ENCODE measurements at places on chromosomes 13 and 19.

DNA sequence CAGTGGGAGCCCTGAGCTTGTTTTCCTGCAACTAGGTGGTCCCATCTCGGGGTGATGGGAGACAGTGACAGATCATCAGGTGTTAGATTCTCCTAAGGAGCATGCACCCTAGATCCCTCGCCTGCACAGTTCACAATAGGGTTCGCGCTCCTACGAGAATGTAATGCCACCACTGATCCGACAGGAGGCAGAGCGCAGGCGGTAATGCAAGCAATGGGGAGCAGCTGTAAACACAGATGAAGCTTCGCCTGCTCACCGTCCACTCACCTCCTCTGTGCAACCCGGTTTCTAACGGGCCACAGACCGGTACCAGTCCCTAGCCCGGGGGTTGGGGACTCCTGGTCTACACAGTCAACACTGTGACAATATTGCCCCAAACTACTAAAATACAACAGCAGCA, 38.8 kb downstream of the CARD8 start:
- H3K27me3 ChIP-seq, result no peaks in the 10 kb centered on the region
- no peaks in the 10 kb centered on the region for H3K4me1 ChIP-seq
- no peak overlapping the region for H3K27ac ChIP-seq
- no peak for DNase-seq
- H3K4me3 ChIP-seq, result no peak overlapping the region
- peaks cover 4% of the 10 kb centered on the region for H3K36me3 ChIP-seq

DNA sequence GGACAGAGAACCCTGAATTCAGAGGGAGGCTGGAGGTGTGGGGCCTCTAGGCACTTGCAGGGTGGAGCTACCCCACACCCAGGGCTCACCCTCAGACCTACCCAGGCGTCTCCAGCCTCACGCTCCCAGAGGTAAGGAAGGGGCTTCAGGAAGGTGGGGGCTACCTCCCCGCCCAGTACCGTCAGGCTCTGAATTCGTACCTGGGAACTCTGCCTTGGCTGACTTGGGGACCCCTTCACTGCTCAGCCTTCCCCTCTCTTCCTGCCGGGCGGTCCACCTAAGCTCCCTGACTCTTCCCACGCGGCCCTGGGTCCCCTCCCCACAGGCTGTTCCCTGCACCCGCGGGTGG, 28.5 kb upstream of the PARP4 start:
- no peaks in the 10 kb centered on the region for H3K36me3 ChIP-seq
- H3K4me3 ChIP-seq, result peak overlapping the region; percentile 27
- no peak for DNase-seq
- no peaks in the 10 kb centered on the region for H3K4me1 ChIP-seq
- peaks cover 51% of the 10 kb centered on the region for H3K27me3 ChIP-seq

DNA sequence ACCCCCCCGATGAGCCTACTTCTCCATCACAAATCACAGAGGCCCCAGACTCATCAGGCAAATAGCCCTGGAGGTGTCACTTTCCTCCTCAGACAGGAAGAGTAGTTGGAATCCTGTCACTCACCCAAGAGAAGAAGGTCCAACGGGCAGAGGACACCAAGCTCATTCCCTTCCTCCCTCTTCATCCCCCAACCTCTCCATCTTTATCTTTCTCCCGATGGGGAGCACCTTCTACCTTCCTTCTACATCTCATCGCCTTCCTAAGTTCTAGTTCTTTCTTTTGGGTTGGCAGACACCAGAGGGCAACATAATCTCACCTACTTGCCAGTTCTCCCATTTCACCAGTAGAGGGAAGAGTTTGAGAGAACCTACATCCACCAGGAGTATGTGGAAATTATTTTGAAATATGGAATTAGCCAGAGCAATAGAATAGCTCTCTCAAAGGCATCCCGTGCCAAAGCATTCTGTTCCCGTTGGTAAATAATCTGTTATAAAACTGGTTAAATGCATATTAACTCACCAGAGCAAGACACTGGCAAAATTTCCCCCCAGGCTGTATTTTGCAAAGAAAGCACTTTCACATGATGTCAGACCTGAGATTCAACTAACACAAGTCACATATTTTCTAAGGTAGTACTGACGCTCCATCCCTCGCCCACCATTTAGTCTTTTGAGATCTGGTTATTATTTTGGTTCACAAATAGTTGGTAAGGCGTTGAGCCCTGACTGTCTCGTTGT, 55.0 kb downstream of the ZIC5 start:
- no peak overlapping the region for H3K4me3 ChIP-seq
- H3K27me3 ChIP-seq, result no peaks in the 10 kb centered on the region
- H3K27ac ChIP-seq, result no peak overlapping the region
- H3K4me1 ChIP-seq, result no peaks in the 10 kb centered on the region
- peak; percentile 79 for DNase-seq

DNA sequence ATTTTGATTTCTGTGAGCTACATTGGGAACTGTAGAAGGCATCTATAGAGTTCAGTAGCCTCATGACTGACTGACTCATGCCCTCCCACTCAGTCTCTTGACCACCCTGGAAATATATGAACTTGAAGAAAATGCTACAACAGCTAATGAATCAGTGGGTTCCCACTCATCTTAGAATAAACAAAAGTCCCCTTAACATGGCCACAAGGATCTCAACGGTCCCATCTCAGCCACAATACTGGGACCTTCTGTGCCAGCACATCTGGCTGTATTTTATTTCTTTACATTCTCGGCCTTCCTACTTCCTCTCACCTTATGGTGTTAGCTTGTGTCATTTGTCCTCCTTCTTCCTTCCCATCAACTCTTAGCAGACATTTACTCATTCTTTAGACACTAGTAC, 619.8 kb downstream of the DCT start:
- H3K4me3 ChIP-seq, result no peak overlapping the region
- no peaks in the 10 kb centered on the region for H3K27me3 ChIP-seq
- H3K36me3 ChIP-seq, result no peaks in the 10 kb centered on the region
- DNase-seq, result no peak
- no peaks in the 10 kb centered on the region for H3K4me1 ChIP-seq
- H3K27ac ChIP-seq, result no peak overlapping the region

- no peak overlapping the region for H3K27ac ChIP-seq
- H3K4me3 ChIP-seq, result no peak overlapping the region
- no peaks in the 10 kb centered on the region for H3K4me1 ChIP-seq
- no peaks in the 10 kb centered on the region for H3K36me3 ChIP-seq
Measured at GRCh38 chr13:112145551-112146360, 78.8 kb downstream of the SOX1 start.

DNA sequence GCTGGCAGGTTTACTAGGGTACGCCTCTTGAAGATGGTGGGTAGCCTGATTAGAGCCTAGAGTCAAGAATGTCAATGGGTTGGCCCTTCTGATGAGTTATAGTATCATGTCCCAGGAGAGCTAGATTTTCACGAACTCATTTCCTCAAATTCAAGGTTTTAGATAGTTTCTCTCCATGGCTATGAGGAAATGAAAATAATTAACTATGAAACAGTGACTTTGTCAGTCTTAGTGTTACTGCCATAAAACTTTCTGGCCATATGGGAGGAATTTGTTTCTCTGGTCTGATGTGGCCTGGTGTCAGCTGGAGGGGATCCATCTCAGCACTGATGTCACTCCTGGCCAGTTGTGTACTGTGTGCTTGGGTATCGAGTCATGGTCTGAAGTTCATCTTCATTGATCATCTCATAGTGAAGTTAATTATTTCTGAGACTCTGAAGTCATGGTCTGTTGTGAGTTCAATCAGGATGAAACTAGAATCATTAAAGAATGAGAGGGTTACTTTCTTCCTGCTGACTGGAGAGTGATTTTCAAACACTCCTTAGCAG, 49.4 kb upstream of the TNFSF11 start:
- no peak for DNase-seq
- H3K4me3 ChIP-seq, result no peak overlapping the region
- H3K27me3 ChIP-seq, result no peaks in the 10 kb centered on the region
- H3K4me1 ChIP-seq, result no peaks in the 10 kb centered on the region
- H3K27ac ChIP-seq, result no peak overlapping the region

GRCh38 chr13:40576369-40576768, 90.1 kb downstream of the FOXO1 start:
- no peak for DNase-seq
- no peak overlapping the region for H3K27ac ChIP-seq
- H3K27me3 ChIP-seq, result no peaks in the 10 kb centered on the region
- H3K4me1 ChIP-seq, result no peaks in the 10 kb centered on the region

DNA sequence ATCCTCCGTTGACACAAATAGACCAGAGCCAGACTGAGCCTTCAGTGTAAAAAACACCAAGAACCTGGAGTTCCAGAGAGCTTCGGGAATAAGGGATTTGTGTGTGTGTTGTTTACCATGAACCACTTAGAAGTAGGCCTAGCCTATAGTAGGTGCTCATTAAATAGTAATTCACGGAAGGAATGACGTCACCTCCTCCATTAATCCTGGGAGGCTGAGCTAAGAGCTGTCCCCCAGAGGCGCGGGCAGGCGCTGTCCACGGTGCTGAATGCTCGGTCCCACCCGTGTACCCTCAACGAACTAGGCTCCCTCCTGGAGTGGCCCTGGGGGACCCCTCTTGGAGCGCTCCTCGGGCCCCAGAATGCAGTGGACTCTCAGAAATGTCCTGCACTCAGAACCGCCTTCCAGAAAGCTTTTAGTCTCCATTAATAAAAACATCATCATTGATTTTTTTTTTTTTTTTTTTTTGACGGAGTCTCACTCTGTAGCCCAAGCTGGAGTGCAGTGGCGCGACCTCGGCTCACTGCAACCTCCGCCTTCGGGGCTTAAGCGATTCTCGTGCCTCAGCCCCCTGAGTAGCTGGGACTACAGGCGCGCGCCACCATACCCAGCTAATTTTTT, 6.5 kb downstream of the UNC13A start:
- no peak overlapping the region for H3K4me3 ChIP-seq
- peaks cover 14% of the 10 kb centered on the region for H3K27me3 ChIP-seq
- H3K27ac ChIP-seq, result no peak overlapping the region
- H3K4me1 ChIP-seq, result peaks cover 7% of the 10 kb centered on the region
- peak; percentile 58 for DNase-seq

- H3K4me1 ChIP-seq, result no peaks in the 10 kb centered on the region
- no peak overlapping the region for H3K27ac ChIP-seq
- DNase-seq, result no peak
- H3K36me3 ChIP-seq, result no peaks in the 10 kb centered on the region
Measured at GRCh38 chr13:113110852-113111315, 5.3 kb downstream of the F7 start.

DNA sequence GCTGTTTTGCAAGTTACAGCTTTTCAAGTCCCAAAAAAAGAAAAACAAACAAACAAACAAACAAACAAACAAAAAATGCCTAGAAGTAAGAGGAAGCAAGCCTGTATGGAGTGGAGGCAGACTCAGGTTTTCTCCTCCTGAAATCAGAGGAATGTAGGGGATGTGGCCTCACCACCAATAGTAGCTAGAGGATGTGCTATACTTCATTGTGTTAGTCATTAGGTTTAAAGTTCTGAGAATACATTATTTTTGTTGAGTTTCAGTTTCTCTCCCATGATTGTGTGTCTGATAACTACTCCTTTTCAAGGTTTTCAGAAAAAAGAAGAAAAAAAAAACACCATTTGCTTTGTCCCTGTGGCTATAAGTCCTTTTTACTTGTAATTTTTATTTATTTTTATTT, 524.5 kb downstream of the GPC6 start:
- peaks cover 17% of the 10 kb centered on the region for H3K4me1 ChIP-seq
- H3K36me3 ChIP-seq, result no peaks in the 10 kb centered on the region
- no peaks in the 10 kb centered on the region for H3K27me3 ChIP-seq

DNA sequence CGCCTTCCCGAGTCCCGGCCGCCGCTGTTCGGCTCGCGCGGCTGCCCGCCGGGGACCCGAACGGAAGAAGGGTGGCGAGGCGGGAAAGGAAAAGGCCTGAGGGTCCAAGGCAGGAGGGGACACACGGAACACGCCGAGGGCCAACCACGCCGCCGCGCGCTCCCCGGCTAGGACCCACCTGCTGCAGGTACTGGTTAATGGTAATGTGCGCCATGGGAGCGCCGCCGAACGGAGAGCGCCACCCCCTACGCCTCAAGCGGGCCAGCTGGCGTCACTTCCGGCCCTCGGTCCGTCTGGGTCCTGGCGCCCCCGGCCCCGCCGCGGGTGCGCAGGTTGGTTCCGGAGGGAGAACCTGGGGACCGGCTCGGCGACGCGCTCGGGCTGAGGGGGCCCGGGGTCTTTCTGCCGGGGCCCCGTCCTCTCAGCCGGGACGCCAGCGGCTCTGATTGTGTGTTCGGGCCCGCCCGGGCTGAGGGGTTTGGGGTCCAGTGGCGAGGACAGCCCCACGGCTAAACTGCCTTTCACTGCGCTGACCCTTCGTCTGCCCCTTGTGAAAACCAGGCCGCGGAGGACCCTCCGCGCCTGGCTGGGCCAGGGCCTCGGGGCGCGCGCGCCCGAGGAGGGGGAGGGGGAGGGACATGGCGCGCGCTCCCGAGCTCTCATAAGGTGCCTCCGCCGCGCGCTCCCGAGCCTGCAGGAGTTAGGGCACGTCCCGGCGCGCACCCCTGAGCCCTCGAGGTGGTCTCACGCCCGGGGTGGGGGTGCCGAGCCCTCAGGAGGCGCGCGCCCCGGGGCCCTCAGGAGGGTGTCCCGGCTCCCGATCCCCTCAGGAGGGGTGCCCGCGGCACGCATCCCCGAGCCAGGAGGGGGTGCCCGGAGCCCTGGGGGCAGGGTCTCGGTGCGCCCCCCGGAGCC, at the start of gene PCID2:
PCID2 (minus strand) TSS at position 249 of the 915 bp plus-strand sequence; CDS start at position 214, 35 bp downstream.
- no peaks in the 10 kb centered on the region for H3K27me3 ChIP-seq
- DNase-seq, result peak; percentile 92
- peaks cover 26% of the 10 kb centered on the region for H3K4me1 ChIP-seq
- peaks cover 3% of the 10 kb centered on the region for H3K36me3 ChIP-seq
- peak within 1 kb of the TSS; percentile 98 for H3K27ac ChIP-seq

DNA sequence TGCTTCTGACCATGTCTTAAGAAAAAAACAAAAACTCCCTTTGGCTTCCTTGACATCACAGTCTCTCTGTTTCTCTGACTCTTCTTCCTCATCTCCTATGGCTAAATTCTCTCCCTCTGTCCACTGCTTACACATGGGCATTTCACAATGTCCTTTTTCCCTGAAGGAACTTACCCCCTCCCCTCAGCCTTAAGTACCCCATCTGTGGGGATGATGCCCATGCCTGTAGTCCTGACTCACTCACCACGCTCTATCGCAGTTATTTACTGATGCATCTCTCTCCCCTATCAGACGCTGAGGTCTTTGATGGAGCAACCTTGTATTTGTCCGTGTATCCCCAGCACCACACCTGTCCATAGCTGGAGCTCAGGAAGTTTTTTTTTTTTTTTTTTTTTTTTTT, 32.4 kb downstream of the ACTN4 start:
- no peaks in the 10 kb centered on the region for H3K36me3 ChIP-seq
- no peaks in the 10 kb centered on the region for H3K27me3 ChIP-seq
- DNase-seq, result no peak
- H3K4me1 ChIP-seq, result peaks cover 39% of the 10 kb centered on the region

DNA sequence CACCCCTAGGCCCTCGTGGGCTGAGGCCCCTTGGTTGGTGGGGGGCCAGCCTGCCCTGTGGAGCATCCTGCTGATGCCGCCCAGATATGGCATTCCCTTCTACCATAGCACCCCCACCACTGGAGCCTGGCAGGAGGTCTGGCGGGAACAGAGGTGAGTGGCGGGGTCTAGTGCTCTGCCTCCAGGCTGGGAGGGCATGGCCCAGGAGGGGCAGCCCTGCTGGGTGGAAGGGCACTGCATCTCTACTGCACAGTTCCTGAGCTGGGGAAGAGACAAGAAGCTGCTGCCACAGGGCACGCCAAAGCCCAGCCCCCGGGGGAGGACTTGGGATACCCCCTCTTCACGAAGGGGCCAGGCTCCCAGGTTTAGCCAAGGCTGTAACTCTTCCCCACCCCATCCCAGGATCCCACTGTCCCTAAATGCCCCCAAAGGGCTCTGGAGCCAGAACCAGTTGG, 2.4 kb upstream of the KMT2B start:
- peaks cover 6% of the 10 kb centered on the region for H3K4me1 ChIP-seq
- no peak for DNase-seq
- H3K27me3 ChIP-seq, result no peaks in the 10 kb centered on the region
